ENCODE measurements at places on chromosomes 4 and X. TPM values are rescaled to one million over a fixed set of nuclear protein-coding genes. Genes with fewer than 3 reads are reported as not detected.

- DNase-seq, result no peak
These were observed 95.1 kb upstream of the LIMCH1 start for GRCh38 chr4:41442810-41443209.

- DNase-seq, result peak; percentile 92
These were observed 104.9 kb downstream of the FAM53A start for GRCh38 chr4:1579001-1579900.

GRCh38 chr4:104577405-104577804, 82.7 kb upstream of the CXXC4 start:
- DNase-seq, result no peak

DNA sequence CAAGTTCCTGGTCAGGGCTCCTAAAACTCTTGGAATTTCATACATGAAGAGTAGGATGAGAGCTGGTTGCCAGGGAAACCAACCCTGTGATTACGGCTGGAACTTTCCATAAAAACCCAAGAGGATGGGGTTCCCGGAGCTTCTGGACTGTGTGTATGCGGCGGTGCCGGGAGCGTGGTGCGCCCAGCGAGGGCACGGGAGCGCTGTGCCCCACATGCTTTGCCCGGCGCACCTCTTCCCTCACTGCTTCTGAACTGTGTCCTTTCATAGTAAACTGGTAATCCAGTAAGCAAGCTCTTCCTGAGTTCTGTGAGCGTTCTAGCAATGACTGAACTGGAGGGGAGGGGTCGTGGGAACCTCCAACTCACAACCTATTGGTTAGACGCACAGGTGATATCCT, 152.6 kb downstream of the AFAP1 start:
- DNase-seq, result no peak

The LUZP4 gene
- total RNA-seq, result not detected

The GPM6B gene
- total RNA-seq, result 5.3 TPM

Measured in Right ventricle myocardium superior (tissue), 1 donor.